NCI-H187 (cell line): ENCODE measurements at places on chromosomes 3 and 15.

- DNase-seq, result no peak
These were observed 381.0 kb downstream of the SOX2 start for GRCh38 chr3:182092662-182093262.

DNA sequence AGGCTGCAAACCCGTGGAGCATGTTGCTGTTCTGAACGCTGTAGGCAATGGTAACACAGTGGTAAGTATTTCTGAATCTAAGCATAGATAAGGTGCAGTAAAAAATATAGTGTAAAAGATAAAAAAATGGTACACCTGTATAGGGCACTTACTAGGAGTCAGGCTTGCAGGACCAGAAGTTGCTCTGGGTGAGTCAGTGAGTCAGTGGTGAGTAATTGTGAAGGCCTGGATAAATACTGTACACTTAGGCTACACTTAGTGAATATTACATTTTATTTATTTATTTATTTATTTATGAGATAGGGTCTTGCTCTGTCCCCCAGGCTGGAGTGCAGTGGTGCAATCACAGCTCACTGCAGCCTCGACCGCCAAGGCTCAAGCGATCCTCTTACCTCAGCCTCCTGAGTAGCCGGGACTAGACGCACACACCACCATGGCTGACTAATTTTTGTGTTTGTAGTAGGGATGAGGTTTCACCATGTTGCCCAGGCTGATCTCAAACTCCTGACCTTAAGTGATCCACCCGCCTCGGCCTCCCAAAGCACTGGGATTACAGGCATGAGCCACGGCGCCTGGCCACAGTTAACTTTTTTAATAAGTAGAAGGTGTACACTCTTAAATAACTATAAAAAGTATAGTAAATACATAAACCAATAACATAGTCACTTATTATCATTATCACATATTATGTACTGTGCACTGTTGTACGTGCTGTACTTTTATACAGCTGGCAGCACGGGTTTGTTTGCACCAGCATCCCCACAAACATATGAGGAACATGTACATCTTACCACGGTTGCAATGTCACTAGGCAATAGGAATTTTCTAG lies 155.1 kb downstream of the IGF1R start:
- DNase-seq, result no peak

DNA sequence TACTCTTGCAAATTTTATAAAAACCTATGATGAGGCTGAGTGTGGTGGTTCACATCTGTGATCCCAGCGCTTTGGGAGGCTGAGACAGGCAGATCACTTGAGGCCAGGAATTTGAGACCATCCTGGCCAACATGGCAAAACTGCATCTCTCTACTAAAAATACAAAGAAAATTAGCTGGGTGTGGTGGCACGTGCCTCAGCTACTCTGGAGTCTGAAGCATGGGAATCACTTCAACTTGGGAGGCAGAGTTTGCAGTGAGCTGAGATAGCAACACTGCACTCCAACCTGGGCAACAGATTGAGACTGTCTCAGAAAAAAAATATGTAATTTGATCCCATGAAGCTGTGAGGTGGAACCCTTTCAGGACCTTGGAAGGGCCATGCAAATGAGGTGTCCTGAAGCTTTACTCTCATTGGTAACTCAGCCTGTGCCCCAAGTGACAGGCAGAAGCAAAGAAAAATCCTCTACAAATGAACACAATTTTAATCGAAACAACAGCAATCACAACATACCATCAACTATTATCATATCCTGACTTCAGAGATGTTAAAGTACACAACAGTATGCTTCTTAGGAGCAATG lies 84.6 kb upstream of the CDV3 start:
- no peak for DNase-seq

GRCh38 chr3:105844704-105845103 lies 24.1 kb downstream of the CBLB start:
- no peak for DNase-seq

DNA sequence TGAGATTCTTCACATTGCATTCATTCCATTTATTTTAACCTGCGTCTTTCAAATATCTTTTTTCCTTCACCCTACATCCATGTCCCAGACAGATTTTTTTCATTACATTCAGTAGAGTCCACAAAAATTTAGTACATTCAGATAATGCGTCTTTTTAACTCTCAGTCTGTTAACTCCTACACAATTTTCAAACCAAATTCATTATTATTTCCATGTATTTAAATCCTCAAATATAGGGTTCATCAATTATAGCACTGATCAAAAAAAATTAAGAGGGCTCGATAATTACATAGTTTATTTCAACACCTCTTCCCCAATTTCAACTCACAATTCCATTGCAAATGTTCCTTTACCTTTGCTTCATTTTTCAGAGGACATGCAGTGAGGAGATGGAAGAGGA lies at the start of gene OR5H6:
Gene OR5H6 (plus strand): TSS at position 301 of the 400 bp plus-strand sequence. CDS start 89 bp downstream, at position 390.
- DNase-seq, result no peak

- DNase-seq, result no peak
These were observed 28.6 kb upstream of the VPS8 start for GRCh38 chr3:184783319-184783718.

DNA sequence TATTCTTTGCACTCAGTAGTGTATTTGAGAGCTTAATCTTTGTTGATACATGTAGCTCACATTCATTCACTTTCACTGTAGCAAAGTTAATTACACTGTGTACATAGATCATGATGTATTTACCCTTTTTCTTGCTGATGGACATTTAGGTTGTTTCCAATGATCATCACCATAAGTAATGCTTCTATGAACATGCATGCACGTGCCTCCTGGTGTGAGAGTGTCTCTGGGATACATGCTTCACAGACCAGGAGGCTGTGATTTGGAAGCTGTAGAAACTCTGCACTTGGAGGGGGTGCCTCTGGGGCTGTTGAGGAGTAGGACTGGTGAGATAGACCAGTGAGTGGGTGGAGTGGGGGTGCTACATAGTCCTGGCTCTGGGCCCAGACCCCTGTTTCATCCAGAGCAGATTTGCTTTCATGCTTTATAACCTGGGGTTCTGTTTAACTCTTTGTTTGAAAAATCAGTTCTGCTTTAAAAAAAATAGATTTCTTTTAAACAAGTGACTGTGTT lies 18.2 kb upstream of the SMAD3 start:
- DNase-seq, result no peak

- DNase-seq, result no peak
These were observed 25.1 kb upstream of the ZKSCAN7 start for GRCh38 chr3:44529927-44530326.

DNA sequence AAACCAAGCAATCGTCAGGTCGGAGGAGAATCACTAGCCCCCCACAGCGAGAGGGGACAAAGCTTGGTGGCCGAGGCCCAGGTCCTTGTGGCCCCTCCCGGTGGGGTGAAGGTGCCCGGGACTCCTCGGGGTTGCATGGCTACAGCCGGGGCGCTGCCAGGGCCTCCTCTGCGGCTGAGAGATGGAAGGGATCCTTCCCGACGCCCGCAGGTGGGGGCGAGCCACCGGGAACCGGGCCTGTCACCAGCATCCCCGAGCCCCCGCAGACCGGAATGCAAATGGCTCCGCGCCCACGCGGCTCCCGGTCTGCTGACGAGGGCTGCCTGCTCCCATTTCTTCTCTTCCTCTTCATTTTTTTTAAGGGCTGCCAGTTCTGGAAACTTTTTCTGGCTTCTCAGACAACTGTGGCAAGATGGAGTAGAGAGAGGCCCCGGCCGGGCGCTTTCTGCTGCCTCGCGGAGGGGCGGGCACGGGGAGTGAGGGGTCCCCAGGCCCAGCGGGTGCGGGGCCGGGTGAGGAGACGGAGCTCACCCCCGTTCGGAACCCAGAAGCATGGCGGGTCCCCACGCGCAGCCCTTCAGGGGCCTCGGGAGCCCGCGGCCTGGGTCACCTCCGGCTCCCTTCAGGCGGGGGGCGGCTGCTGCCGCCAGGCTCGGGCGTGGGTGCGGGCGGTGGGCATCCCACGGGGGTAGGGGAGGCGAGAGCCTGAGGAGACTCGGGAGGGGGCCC lies 27.5 kb downstream of the MELTF start:
- no peak for DNase-seq

GRCh38 chr15:39272901-39273300 lies 308.0 kb upstream of the THBS1 start:
- DNase-seq, result no peak

DNA sequence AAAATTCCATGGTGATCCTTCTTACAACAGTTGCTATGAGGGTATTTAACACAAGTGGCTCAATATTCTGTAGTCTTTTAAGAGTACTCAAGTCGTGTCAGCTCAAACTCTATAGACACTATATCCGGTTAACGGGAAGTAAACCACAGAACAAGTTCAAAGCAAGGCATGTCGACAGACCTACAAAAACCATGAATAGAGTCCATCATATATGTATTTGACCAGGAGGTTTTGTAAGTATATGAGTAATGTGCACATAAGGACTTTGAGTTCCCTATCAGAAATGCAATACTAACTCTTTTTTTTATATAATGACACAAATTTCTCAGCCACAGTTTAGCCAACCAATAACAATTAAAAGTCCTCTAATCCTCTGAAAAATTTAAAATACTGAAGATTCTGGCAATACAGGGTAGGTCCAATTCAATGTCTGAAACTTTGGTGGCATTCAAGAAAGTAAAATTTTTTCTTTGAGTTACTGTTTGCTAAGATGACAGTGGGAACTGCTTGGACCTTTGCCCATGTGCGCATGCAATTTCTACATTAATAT lies 93.7 kb downstream of the NEK10 start:
- no peak for DNase-seq

DNA sequence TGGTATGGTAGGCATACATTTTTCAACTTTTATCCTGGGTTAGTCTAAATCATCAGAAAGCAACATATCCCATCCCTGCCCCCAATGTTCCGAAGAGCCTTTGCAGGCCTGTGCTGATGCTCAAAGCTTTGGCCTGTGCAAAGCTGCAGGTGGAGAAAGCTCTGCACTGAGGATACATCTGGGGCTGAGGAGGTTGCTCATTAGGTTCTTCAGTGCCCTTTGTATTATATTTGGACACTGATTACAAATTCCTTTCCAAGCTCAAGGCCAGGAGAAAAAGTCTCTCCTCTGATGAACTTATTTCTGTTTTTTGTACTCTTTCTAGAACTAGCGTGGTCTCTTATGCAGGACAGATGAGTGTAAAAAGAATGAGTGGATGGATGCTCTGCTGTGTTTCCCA lies 325.5 kb upstream of the LRRFIP2 start:
- no peak for DNase-seq

DNA sequence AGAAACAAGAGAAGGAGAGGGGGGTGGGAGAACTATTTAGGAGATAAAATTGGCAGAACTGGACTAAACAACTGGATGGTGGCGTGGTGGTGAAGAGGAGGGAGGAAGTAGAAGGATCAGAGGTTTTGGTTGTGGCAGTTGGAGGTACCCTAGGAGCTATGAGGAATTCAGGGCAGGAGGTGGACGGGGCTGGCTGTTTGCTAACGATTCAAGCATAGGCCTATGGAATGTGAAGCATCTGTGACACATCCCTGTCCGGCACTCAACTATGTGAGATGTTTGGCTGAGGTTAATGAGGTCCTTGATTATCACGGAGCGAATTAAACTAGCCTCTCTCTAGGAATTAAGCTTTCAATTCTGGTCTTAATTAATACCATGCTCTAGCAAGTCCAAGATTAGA lies 13.5 kb downstream of the TARS3 start:
- DNase-seq, result no peak

- DNase-seq, result no peak
These were observed 413.0 kb downstream of the RBMS3 start for GRCh38 chr3:29693863-29694262.

- peak; percentile 34 for DNase-seq
These were observed 44.2 kb downstream of the RBPMS2 start for GRCh38 chr15:64731012-64731804.

GRCh38 chr3:168216851-168217250 lies 121.1 kb upstream of the GOLIM4 start:
- no peak for DNase-seq

- DNase-seq, result no peak
These were observed 15.5 kb downstream of the BMF start for GRCh38 chr15:40092979-40093869.

- no peak for DNase-seq
These were observed 337.6 kb downstream of the THSD4 start for GRCh38 chr15:71452893-71453292.

DNA sequence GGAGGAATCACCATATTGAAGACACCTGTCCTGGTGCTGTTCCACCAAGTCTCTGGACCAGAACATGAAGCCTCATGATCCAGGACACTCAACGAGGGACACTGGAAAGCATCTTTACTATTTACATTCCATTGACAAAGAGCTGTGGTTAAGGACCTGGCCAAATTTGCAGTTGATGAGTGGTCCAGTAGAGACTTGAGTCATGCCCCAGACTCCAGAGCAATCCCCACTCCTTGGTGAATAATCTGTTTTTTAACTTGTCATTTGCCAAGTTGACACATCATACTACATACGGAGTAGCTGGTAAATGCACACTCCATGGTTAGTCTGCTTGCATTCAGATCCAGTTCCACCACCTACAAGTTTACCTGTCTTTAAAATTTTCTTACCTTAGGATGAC lies 1.2 kb upstream of the COL6A6 start:
- DNase-seq, result no peak

GRCh38 chr3:45337839-45338470 lies 50.4 kb upstream of the LARS2 start:
- no peak for DNase-seq

GRCh38 chr15:90266485-90266884 lies 1.0 kb downstream of the NGRN start:
- DNase-seq, result no peak

DNA sequence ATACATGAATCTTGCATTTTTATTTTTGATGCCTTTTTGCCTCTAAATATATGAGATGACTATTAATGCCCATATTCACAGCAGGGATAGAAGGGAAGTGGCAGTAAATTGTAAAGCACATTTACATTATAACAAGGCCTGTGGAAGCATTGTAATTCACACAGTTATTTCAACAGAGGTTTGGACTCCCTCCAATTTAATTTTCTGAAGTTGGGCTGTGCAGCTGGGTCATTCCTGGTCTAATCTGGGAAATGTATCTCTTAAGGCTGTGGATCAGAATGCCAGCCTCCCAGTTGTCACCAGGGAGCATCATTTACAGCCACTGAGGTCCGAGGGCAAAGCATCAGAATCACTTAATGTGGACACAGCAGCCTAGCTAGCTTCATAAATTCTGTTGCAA lies 434.5 kb downstream of the MFSD1 start:
- no peak for DNase-seq

DNA sequence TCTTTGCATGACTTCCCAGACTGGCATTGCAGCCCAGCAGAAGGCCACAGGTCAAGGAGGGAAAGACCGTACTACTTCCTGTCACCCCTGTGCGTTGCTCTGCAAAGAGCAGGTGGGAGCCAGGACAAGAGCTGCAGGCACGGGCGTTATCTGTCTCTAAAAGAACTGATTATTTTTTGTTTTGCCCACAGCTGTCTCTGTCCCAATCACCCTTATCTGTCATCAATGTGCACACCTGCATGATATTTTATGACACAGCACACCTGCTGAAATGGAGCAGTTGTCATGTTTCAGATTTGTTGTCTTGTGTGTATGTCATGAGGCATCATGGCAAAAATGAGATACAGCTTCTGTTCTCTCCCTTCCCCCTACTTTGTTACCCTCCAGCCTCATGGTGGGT lies 58.8 kb downstream of the SLCO3A1 start:
- DNase-seq, result no peak
